ENCODE measurements at places on chromosomes 1 and 21.

GRCh38 chr1:117318011-117318410 lies 49.2 kb upstream of the MAN1A2 start:
- no peak for DNase-seq

DNA sequence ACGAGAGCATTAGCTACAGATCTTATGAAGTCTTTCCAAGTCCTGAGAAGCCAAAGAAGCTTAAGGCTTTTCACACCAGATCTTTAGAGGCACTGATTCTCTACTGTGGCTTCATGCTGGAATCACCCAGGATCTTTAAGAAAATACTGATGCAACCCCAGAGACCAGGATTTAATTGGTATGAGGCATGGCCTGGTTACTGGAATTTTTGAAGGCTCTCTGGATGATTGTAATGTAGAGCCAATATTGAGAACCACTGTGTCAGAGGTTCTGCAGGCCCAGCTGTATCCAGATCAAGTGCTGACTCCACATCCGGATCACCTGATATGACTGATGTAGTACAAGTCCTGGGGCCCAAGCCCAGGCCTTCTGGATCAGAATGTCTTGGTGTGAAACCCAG lies 105.7 kb downstream of the PLPPR5 start:
- no peak for DNase-seq

GRCh38 chr1:80892539-80892938 lies 908.2 kb upstream of the ADGRL2 start:
- no peak for DNase-seq

DNA sequence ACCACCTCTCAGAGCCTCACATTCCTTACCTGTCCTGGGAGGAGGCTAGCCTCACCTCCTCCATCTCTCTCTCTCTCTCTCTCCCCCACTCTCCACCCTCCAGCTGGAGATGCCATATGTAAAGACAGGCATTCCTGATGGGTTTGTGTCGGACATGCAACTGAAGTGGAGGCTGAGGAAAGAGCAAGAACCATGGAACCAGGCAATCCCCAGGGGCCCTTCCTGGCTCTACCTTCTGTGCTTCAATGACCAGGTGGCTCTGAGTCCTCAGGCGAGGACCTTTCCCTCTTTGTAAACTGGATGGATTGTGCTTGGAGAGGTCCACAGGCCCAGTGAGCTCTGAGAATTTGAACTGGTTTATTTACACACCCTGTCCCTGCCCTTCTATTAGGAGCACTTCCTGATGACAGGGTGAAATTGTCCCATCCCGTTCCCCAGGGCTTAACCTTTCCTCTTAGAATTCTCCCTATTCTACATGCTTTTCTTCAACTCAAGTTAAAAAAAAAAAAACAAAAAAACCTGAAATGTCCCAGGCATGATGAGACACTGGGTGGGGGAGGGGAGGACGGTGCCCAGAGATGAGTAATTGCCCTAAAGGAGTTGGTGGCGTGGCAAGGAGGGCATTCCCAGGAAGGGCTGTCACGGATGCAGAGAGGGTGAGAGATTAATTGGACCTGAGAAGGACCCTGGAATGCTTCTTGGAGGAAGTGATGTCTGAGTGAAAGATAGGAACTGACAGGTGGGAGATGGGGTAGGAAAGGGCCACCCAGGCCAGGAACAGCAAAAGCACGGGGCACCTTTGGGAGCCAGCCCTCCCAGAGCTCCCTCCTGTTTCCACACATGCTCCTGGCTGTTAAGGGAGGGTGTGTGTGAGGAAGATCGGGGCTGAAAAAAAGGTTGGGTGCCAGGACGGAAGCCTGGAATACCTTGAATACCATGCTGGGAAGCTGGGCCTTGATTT lies 50.2 kb upstream of the WASF2 start:
- DNase-seq = no peak

GRCh38 chr1:183070923-183071618 lies 47.9 kb downstream of the LAMC1 start:
- no peak for DNase-seq

DNA sequence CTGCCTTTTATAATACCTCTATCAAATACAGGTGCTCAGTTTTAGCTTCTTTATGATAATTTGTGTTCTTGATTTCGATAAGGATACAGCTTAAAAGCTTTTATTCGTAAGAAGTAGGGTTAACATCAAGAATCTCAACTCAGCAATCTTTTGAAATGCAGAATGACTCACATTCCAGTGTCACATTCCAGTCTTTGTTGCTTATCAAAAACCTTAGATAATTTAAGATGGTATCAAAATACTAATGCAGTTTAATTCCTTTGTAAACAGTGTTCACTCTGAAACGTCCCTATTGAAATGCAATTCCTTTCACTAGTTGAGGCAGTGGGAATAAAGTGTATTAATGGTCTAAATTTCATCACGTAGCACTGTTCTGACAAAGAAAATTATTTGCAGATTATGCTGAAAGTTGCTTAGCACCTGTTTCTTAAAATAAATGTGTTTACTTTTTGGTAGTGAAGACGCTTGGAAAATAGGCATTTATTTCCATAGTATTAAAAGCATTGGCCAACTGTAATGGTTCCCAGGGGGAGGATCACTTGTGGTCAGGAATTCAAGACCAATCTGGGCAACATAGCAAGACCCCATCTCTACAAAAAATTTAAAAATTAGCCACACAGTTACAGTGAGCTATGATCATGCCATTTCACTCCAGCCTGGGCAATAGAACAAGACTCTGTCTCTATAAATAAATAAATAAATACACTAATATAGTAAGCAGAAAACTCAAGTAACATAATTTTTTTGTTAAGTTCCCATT lies 10.1 kb upstream of the CNN3 start:
- DNase-seq = no peak

DNA sequence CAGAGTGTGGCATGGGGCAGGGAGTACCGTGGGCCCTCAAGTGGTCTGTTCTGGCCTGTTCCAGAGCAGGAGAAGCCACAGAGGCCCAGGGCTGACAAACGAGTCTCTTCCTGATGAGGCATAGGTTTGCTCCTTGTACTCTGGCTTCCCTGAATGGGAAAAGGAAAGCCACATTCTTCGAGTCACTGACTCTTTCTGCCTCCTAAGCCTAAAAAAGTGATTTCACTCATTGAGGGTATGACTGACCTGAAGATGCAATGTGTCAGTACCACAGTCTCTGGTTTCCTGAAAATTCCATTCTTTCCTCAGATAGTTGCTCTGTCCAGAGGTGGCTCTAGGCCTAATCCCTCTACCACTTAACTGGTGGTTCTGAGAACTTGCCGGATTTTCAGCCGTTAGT lies 92.3 kb downstream of the KCNN3 start:
- DNase-seq = no peak

DNA sequence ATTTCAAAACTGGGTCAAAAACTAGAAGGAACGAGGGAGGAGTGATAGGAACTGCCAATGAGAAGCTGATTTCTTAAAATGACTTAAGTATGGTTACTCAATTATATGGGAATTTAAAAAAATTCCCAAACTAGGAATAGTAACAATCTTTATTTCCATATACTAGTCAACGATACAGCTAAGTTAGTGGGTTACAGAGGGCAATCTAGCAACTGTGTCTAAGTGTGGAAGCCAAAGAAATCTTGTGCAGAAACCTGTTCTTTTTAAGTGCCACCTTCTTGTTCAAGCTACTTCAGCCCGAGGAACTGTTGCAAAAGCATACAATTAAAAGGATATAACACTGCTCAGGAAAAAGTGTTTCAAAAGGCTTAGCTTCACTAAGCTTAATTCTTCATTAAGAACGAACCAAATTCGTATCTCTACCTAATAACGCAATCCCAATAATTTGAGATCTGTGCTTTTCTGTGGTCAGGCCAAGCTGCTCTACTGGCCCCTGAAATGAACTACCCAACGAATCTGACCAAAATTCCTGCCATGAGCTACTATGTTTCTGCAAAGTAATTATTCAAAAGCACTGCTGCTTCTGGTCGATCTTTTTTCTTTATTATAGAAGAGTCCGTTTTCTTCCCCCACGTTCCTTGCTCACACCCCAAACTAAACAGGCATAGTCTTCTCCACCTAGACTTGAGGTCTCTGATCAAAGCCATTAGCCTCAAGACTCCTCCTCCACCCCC lies 1.8 kb downstream of the USP24 start:
- DNase-seq = no peak

DNA sequence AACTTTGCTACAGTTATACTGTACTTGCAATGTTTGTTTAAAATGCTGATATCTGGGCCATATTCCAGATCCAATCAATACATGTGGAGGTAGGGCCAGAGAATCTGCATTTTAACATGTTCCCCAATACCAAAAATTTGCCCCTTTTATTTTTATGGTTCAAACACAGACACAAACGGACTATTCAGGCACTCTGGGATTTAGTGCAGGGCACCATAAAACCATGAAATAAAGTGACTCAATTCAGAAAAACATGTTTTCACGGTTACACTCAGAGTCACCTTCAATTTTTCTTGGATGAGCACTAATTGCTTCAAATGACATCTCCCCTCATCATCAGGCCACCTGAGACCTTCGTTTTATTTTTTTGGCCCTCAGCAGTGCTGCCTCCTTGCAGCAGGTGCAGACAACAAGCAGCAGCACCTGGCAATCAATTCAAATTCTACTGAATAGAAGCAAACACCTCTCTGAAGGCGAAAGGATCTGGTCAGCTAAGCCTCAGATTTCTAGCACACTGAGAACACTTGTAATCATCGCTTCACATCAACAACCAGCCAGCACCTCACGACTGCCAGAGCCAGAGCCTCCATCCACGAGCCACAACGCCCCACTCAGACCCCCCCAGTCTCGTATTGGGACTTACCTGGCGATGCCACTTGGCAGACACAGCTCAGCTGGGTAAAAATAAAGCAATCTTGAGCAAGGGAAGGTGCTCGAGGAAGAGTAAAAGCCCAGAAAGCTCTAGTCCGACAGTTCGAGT lies 1.1 kb downstream of the ERO1B start:
- no peak for DNase-seq

DNA sequence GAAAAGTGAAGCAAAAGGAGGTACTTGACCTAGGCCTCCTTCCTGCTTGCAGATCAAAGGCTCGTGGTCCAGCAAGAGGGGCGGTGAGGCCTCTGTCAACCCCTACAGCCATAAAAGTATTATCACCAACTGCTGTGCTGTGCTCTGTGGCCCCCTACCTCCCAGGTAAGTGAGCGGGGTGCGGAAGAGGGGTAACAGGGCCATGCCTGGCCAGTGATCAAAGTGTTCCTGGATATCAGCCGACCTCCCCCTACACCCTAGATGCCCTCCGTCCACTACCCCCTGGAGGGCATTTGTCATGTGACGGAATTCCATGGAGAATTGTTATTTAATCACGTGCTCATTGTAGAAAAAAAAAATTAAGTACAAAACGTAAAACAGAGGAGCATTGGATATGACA lies 10.2 kb upstream of the SFN start:
- no peak for DNase-seq

DNA sequence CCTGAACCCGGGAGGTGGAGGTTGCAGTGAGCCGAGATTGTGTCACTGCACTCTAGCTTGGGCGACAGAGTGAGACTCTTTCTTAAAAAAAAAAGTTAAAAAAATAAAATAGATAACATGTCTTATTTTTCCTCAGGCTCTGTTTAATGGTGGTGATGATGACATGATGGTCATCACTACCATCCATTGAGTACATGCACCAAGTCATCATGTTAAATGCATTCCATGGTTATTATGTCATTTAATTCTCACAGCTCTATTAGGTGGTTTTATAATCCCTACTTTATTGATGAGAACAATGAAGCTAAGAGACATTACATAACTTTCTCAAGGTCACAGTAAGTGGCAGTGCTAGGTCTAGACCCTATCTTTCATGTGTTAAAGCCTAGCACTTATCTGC lies 34.4 kb upstream of the MAB21L3 start:
- no peak for DNase-seq

DNA sequence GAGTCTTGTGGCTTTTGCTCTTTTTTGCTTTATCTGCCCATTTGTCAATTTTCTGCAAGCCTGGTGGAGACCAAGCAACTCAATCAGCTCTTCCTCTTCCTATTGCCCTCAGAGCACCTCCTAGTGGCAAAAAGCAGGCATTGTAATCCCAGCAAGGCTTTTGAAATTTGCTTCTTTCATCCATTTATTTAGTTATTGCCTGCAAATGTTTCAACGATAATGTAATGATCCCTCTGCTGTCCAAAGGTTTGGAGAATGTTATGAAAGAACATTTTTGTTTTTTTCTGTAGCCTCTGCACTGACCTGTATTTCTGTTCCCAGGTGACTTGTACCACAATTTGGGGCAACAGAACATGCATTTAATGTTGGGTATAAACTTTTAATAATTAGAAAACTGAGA lies 127.8 kb downstream of the GABPA start:
- no peak for DNase-seq

GRCh38 chr1:9822897-9823692 lies 670 bp downstream of the CLSTN1 start:
- DNase-seq = no peak

- no peak for DNase-seq
Measured at GRCh38 chr1:183699616-183700160, 46.6 kb upstream of the APOBEC4 start.

- no peak for DNase-seq
Measured at GRCh38 chr1:110606657-110607535, 738 bp upstream of the KCNA2 start.

DNA sequence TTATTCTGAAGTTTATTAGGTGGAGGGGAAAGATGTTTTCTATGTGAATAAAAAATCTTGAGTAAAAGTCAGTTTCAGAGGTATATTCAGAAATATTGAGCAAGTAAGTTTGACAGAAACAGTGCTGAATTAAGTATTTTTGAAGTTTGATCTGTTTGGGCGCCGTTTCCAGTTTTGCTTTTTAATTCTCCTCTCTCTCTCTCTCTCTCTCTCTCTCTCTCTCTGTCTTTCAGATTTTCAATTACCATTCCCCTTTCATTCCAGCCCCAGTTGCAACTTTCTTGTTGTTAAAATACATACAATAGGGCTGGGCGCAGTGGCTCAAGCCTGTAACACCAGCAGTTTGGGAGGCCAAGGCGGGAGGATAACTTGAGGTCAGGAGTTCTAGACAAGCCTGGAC lies 24.0 kb downstream of the ADGRL2 start:
- DNase-seq = no peak

GRCh38 chr1:22376546-22376945 lies 75.1 kb upstream of the ZBTB40 start:
- no peak for DNase-seq

- DNase-seq = no peak
Measured at GRCh38 chr1:92964998-92965397, 3.7 kb upstream of the DIPK1A start.

GRCh38 chr1:44312399-44313196 lies 42.5 kb downstream of the ERI3 start:
- DNase-seq = no peak

GRCh38 chr1:247077876-247078257 lies 744 bp downstream of the ZNF670 start:
- no peak for DNase-seq

- peak; percentile 90 for DNase-seq
Measured at GRCh38 chr1:151909167-151910149, at the start of gene THEM4. Gene THEM4, minus strand, starts transcription at chr1:151909511. Its CDS starts 53 bp downstream, at chr1:151909458.

DNA sequence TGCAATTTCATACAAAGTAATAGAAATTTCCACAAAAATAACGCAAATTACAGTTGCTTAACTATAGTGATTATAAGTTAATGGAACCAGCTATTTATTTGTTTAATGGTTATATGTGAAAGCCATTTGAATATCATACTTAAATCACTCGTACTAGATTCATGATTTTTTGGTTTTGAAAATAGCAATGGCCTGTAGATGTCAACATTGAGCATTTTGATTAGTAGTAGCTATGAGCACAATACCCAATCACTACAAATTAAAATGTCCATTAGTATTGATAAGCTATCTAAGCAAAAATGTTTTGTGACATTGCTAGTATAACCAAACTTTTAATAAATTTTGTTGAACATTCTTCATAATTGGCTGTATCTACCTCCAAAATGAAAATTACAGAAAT lies 10.0 kb downstream of the COL24A1 start:
- DNase-seq = no peak

Measured in activated CD8-positive, alpha-beta memory T cell treated with anti-CD3 and anti-CD28 coated beads for 48 hours (primary cell).